Body of pancreas (tissue), 4 donors: ENCODE measurements at places on chromosomes 3 and 15. TPM values are rescaled to one million over a fixed set of nuclear protein-coding genes. Genes with fewer than 3 reads are reported as not detected.

The IL5RA gene
- total RNA-seq, result not detected

The LRRC31 gene
- 0.78 TPM for total RNA-seq

The ADAMTS17 gene
- total RNA-seq, result 26.0 TPM

The CPLX3 gene
- not detected for total RNA-seq

The GOLGA8F gene
- not detected for total RNA-seq

The FBN1 gene
- total RNA-seq, result 12.7 TPM

The GOLGA8O gene
- not detected for total RNA-seq

The IQCH gene
- 6.7 TPM for total RNA-seq

The IQCF5 gene
- total RNA-seq, result not detected

The LRRC49 gene
- total RNA-seq, result 3.0 TPM

The KCTD6 gene
- 13.0 TPM for total RNA-seq

The NECTIN3 gene
- 7.6 TPM for total RNA-seq

The CELSR3 gene
- 2.6 TPM for total RNA-seq

The SCN11A gene
- total RNA-seq, result not detected

The VIPR1 gene
- total RNA-seq, result 0.99 TPM
